ENCODE measurements at places on chromosomes 2 and 18.

GRCh38 chr2:125386074-125386473 is 1269.9 kb upstream of the GYPC start:
- DNase-seq, result no peak

GRCh38 chr2:170953941-170954340 is 24.9 kb downstream of the GORASP2 start:
- no peak for DNase-seq

GRCh38 chr2:236341721-236342120 is 77.5 kb upstream of the ASB18 start:
- DNase-seq, result peak; percentile 82

GRCh38 chr2:187390891-187391290 is 57.2 kb downstream of the CALCRL start:
- DNase-seq, result no peak

DNA sequence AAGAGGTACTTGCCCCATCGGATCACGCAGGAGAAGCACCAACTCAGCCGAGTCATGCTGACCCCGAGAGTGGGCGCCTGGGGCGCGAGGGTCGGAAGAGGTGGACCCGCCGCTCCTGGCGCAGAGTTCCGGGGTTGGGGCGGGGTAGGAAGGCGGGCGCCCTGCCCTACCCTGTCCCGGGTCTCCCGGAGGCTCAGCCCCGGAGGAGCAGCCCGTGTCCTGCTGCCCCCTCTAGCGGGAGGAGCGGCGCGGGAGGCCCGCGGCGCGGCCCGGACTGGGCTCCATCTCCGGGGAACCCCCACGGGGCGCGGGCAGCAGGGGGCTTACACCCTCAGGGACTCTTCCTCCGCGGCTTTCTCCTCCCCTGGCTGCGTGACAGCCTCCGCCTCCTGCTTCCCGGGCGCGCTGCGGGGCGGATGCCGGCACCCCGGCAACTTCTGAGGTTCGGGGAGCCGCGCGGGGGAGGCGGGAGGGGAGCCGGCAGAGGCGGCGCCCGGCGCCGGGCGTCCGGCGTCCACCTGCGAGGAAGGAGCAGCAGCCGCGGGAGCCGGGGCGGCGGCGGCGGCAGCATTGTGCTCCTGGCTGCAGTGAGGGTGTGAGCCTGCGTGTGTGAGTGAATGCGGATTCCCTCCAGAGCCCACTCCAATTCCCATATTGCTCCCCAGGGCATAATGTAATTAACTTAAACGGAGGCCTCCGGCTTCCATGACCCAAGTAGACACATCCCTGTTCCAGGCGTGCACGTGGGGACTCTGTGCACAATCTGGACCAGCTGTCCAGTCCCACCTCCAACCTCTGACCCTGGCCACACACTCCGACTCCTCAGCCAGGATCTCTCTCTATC is 7.6 kb upstream of the TNS1 start:
- no peak for DNase-seq

GRCh38 chr2:181992776-181993175 is 7.1 kb downstream of the PPP1R1C start:
- no peak for DNase-seq

DNA sequence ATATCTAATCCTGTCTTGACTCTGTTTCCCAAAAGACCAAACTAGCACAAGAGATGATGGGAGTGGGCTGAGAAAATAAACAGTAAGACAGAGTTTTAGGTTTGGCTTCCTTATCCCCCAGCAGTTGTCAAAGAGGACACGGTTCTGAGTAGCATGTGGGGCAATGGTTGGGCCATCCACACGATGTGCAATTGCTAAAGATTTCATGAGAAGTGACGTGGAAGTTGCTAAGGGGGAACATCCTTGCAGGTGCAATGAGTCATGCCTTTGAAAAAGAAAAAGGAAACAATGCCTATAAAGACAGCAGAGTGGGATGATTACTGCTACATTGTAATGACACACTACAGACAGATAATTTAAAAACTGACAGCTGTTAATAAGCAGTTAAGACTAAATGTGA is 1395.8 kb downstream of the LRP1B start:
- DNase-seq, result no peak

GRCh38 chr2:152520759-152521158 is 185.8 kb downstream of the FMNL2 start:
- no peak for DNase-seq

DNA sequence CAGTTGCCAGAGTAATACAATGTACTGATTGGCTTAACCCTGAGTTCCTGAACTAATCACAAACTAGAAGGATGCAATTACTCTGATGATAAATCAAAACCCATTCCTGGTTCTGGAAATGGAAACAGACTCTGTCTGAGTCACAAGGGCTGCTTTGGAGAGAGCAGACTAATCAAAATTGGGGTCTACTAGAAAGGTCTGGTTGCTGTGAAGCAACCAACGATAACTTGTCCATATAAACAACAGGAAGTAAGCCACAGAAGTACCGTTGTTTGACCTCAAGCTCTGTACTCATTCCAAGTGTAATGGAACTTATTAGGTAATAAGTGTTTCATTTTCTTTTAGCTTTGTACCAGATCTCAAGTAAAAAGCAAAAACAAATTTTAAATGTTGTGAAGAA is 49.7 kb downstream of the RASGRP3 start:
- no peak for DNase-seq

DNA sequence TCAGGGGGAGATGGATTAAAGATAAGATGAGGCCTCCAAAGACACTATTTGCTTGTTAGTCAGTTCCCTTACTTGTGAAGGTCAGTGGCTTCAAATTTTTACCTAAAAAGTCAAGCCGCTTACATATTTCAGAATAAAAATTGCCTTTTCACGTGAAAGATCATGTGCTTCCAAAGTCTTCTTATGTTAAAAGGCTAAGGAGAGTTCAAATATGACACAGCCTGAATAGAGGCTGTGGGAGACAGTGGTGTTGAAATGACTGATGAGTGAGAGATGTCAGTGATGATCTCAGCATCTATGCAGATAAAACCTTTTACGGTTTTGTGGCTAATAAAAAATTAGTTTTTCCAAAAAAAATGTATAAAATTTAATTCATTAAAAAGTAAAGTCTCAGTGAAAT is 40.5 kb downstream of the UPP2 start:
- DNase-seq, result no peak

- no peak for DNase-seq
Measured at GRCh38 chr2:205959521-205959920, 126.5 kb downstream of the INO80D start.

GRCh38 chr2:151083856-151084795 is 177.5 kb downstream of the RBM43 start:
- no peak for DNase-seq

DNA sequence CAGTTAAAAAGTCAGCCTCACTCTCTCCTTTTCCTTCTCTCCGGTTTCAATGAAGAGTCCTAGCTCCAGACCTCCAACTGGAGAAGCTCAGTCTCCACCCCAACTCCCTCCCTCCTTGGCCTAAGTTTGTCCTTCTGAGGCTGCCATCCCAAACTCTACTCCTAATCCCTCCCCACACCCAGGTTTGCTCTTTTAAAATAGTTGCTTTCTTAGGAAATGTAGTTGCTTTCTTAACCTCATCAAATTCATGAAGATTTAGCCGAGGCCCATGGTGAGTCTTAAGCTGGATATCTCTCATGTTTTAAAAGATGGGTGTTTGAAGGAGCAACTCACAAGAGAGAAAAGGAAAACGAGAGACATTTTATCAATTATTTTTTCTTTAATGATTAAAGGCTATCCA is 937 bp upstream of the LANCL1 start:
- DNase-seq, result peak; percentile 16

GRCh38 chr2:173458991-173459780 is 104.5 kb downstream of the CDCA7 start:
- DNase-seq, result no peak

DNA sequence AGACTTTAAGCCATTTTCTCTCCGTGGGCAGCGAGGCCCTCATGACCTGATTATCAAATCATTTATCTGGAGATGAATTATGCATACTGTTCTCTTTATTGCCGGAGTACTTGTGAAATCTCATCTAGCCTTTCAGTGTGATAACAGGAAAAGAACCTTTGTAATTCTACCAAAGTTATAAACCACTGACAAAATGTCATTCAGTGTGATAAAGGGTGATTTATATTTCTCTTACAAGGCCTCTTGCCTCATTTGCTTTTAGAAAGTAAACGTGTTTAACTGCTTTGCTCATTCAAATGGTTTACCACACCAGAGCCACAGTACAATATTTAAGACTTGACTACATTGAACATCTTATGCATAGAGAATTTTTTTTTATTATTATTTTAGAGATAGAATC is 13.8 kb downstream of the MTCL1 start:
- no peak for DNase-seq

DNA sequence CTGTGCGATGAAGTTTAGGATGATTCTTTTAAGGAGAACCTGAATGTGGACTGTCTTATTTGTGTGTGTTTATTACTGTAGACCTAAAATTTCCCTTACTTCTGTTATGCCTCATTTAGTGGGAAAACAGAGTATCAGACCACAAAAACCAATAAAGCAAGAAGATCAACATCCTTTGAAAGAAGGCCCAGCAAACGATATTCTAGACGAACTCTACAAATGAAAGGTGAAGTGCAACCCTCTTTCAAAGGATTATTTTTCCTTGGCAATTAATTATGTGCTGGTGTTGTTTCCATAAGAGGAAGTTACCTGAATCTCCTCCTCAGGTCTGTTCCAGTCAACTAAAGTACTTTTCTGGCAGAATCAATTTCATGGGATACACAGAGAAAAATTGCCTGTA is 78.6 kb downstream of the EPB41L5 start:
- no peak for DNase-seq

Data from lower leg skin (tissue), 4 donors.